ENCODE measurements at places on chromosomes 16 and 17.

DNA sequence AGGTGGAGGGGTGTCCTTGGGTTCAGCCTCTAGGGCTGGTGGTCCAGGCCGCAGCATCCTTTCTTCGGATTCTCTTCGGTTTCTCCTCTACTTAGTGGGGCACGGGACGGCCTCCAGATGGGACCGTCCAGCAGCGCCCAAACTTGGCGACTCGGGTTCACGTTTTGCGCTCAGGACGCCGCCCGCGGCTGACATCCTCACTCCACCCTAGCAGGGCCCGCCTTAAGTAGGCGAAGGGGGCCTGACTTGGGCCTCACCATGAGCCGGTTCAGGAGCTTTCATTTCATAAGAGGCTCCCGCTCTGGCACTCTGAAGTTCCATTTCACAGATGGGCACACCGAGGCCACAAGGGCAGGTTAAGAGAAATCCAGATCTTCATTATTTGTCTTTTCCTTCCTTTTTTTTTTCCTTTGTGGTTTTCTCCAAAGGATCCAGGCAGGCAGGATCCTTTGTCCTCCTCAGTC is 141.2 kb downstream of the SEC14L1 start:
- DNase-seq = no peak

- no peak for DNase-seq
Measured at GRCh38 chr16:28542646-28543045, 3.9 kb upstream of the NUPR1 start.

GRCh38 chr17:7382901-7383300 is 2.0 kb downstream of the TNK1 start:
- no peak for DNase-seq

DNA sequence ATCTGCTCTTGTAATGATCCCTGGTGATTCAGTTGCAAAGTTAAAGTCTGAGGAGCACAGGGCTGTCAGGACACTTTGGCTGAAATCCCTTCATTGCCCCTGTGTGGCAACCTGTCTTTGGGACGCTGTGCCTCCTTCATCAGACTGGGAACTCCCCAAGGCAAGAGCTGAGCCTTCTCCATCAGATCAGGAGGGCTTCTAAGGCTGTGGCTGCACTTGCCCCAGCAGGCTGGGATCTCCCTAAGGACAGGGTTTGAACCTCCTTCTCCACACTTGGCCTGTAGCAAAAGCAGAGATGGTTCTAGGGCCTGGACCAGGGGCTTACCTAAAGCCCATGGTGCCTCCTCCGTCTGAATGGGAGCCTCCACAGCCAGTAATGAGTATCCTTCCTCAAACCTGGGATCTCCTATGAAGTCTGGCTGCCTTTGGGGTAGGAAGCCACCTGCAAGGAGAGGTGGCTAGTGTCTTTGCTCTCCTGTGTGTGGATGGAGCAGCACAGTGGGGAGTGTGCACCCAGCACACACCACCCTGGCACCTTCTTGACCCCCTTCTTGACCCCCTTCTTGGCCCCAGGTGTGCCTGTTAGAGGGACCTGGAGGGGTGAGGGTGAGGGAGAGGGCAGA is 79.0 kb upstream of the NKD1 start:
- no peak for DNase-seq

- no peak for DNase-seq
Measured at GRCh38 chr17:79902146-79902791, 63.0 kb upstream of the CBX4 start.

- DNase-seq = no peak
Measured at GRCh38 chr17:65324611-65325342, 187.6 kb downstream of the RGS9 start.

GRCh38 chr16:84585467-84585866 is 32.4 kb downstream of the COTL1 start:
- no peak for DNase-seq

GRCh38 chr17:41263212-41263611 is 2.0 kb upstream of the KRTAP9-6 start:
- no peak for DNase-seq

- no peak for DNase-seq
Measured at GRCh38 chr16:84839956-84840355, 20.2 kb downstream of the CRISPLD2 start.

DNA sequence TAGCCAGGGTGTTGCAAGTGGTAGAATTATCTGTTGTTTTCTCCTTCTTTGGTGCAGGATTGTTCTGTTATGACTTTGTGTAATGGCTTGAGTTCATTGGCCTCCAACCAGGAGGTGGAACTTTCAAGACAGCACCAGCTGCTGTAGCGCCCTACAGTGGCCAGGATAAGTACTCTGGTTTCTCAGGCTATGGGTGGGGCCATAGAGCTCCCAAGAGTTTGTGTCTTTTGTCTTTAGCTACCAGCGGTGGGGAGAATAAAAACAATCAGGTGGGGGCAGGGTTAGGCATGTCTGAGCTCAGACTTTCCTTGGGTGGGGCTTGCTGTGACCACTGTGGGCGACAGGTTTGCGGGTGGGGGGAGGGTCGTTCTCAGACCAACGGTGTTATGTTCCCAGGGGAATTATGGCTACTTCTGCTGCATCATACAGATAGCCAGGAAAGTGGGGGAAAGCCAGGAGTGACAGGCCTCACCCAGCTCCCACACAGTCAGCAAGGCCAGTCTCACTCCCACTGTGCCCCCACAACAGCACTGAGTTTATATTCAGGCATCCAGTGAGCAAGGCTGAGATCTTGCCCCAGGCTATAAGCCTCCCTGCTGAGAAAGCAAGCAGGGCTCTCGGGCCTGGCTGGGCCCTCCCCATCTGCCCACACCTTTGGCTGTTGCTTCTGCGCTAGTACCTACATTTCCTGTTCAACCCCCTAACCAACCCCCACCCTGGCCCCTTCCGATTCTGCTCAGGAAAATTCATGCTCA is 15.4 kb downstream of the ABCA10 start:
- DNase-seq = no peak

DNA sequence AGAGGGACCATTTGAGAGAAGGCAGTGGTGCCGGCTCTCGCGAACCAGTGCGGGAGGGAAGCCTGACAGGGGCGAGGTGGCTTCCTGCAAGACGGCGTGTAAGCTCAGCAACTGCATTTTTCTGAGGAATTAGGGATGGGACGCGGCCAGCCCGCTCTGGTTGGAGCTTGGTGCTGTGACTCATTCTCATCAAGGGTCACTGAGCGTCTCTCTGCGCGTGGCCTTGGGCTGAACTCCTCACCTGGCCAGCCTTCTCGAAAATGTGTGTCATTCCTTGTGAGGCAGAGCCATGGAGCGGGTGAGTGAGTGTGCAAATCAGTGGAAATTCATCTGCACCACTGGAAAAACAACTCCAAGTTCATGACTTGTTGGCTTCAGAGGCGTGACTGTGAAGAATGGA is 52.8 kb downstream of the NTN1 start:
- DNase-seq = no peak

DNA sequence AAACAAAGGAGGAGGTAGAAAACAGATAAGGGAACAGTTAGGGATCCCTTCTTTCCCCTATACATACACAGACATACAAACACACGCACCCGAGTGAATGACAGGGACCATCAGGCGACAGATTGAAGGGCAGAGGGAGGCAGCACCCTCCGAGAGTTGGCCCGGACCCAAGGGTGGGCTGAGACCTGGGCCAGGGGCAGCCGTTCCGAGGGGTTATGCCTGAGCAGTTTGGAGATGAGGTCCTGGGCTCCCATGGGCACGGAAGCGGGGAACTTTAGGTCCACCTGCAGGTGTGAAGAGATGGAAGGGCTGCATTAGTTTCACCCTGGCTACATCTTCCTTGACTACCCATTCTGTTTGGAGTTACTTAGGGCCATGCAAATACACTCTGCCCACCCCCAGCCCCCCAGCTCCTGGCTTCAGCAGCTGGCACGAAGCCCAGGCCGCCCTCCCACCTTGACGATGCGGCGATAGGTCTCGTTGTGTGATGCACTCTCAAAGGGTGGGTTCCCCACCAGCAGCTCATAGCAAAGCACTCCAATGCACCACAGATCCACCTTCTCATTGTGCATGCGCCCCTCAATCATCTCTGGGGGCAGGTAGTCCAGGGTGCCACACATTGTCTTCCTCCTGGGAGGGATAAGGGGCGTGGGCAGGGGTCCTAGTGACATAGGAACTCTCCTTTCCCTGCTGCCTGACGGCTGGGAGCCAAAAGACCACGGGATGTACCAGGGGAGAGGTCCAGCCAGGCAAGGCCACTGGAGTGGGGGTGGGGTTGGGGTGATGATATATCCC is 5.4 kb downstream of the AURKB start:
- DNase-seq = no peak

DNA sequence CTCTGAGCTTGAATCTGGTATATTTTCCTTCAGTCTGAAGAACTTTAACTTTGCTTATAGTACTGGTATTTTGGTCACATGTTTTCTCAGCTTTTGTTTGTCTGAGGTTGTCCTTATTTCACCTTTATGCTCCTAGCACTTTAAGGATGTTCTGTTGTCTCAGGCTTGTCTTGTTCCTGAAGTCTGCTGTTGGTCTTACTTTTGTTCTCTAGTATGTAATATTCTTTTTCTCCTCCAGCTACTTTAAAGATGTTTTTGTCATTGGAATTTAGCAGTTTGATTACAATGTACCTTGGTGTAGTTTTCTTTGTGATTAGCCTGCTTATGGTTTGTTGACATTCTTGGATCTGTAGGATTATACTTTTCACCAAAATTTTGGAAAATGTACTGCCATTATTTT is 23.6 kb downstream of the RPTOR start:
- DNase-seq = no peak

Data from stimulated activated CD8-positive, alpha-beta memory T cell treated with anti-CD3 and anti-CD28 coated beads, Interleukin-4, amount 100 ng/mL, for 1 hour (primary cell).